ENCODE measurements at places on chromosomes 12 and 14. TPM values are rescaled to one million over a fixed set of nuclear protein-coding genes. Genes with fewer than 3 reads are reported as not detected.

Gene NAV3
- 8.5 TPM for total RNA-seq

DNA sequence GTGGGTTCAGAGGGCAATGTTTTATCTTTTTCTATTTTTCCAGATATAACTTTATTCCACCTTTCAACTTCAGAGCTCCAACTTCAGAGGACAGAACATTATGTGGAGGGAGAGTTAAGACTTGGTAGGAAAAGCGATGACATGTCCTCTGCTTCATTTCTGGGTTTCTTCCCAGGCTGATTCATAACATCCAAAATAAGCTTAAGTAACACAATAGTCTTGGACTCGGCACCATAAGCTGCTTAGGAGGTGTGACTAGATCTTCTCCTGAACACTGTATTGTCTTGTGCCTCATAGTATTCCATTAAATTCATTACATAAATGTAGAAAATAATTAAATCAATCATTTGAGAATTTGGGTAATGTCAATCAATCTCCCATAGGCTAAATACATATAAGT is 95.5 kb upstream of the PDE3A start:
- H3K27ac ChIP-seq: peak overlapping the region; percentile 58
- no peak for DNase-seq
- H3K36me3 ChIP-seq: no peaks in the 10 kb centered on the region
- H3K4me1 ChIP-seq: peaks cover 45% of the 10 kb centered on the region
- no peaks in the 10 kb centered on the region for H3K27me3 ChIP-seq

- H3K27ac ChIP-seq: peak overlapping the region; percentile 89
- peaks cover 54% of the 10 kb centered on the region for H3K4me1 ChIP-seq
- DNase-seq: no peak
These were observed 214.2 kb upstream of the KRR1 start for GRCh38 chr12:75725521-75726111.

Gene EMP1
- total RNA-seq: 163 TPM

Gene DTX3
- total RNA-seq: 26.5 TPM

GRCh38 chr12:44689587-44689986 is 186.5 kb downstream of the NELL2 start:
- H3K4me1 ChIP-seq: no peaks in the 10 kb centered on the region
- no peak for DNase-seq
- no peak overlapping the region for H3K4me3 ChIP-seq
- H3K27ac ChIP-seq: no peak overlapping the region
- no peaks in the 10 kb centered on the region for H3K36me3 ChIP-seq

Data from osteocyte (in vitro differentiated cells).